Activated T-cell treated with anti-CD3 and anti-CD28 coated beads for 4 hours (primary cell): ENCODE measurements at places on chromosomes 16 and 17.

DNA sequence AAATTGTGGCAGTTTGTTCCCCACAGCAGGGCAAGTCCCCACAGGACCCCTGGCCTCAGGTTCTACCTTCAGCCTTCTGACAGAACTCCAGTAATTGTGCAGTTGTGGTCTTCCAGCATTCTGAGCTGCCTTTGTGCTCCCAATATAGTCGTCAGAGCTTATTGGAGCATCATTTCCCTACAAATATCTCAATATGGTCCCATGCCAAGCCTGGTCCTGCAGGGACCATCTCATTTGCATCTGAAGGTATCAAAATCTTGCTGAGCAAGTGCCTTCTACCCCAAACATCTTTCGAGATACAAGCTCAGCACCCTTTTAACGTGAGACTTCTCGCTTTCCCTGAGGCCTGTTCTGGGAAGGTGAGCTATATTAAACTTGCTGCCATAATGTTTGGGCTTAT lies 333.9 kb upstream of the CDH11 start:
- no peak for DNase-seq

DNA sequence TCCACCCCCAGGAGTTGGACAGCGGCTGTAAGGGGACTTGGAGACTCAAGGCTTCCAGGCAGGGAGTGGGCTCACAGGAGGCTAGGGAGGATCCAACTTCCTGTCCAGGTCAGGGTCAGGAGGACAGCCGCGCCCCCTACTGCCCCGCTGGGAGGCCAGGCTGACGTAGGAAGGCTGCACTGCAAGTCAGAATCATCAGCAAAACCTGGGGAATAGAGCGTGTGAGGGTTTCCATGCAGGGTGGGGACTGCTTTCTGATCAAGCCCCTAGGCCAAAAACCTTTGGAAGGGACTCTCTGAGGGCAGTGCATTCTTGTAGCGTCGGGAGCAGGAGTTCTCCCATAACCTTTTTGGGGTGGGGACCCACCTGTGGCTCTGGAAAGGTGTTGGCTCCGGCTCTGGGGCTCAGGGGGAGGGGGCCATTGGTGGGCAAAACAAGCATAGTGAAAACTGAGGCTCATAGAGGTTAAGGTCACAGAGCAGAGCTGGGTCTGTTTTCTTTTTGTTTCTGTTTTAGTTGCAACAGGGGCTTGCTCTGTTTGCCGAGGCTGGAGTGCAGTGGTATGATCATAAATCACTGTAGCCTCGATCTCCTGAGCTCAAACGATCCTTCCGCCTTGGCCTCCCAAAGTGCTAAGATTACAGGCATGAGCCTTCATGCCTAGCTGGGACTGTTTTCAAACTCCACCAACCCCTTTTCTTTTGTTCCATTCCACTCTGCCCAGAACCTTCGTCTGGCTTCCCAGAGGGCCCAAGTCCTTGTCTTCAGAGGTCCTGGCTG lies 22.1 kb downstream of the RAI1 start:
- no peak for DNase-seq

DNA sequence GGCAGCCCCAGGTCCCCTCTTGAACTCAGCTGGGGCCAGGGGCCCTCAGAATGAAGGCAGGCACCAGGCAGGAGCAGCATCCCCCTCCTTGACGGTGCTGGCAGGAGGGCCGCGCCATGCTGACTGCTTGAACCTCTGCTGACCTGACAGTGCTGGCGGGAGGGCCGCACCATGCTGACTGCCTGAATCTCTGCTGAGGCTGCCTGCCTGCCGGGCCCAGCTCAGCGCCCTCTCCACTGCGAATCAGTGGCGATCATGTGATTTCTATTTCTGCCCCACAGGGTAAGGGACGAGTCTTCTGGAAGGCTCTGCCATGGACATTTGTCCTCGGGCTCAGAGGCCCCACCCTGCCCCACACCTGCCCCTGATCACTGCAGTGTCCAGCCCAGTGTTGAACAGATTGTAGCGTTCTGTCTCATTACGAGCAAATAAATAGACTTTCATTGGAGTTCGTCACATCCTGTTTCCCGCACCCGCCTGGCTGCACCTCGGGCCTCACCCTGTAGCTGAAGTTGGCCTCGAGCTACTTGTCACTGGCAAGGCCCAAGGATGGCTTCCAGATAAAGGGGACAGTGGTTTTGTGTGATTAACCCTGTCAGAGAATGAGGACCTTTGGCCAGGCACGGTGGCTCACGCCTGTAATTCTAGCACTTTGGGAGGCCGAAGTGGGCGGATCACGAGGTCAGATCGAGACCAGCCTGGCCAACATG lies 8.6 kb downstream of the C16orf90 start:
- DNase-seq = no peak

DNA sequence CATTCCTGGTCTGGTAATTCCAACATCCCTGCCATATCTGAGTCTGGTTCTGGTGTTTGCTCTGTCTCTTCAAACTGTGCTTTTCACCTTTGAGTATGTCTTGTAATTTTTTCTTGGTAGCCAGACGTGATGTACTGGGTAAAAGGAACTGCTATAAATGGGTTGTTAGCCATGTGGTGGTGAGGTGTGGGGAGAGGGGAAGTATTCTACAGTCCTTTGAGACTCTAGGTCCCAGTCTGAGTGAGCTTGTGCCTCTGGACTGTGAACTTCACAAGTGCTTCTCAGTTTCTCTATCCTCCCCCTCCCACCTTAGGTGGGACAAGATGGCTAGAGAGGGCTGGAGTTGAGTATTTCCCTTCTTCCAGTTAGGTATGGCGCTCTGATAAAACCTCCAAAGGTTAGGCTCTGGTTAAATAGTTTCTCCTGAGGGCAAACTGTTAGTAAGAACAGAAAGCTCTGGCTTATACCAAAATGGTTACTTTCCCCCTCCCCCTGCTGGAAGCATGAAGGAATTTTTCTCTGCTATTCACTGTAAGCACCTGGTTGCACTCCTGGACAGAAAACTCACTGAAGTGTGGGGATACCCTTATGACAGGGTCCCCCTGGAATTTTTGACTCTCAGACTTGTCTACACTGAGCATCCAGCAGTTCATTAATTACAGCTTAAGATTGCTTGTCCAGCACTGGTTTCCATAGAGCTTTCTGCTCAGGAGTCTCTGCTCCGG lies 87.8 kb downstream of the MARCHF10 start:
- no peak for DNase-seq

GRCh38 chr17:28112606-28113005 lies 70.1 kb downstream of the NLK start:
- no peak for DNase-seq

GRCh38 chr16:20674684-20675487 lies 22.6 kb downstream of the ACSM1 start:
- no peak for DNase-seq

- no peak for DNase-seq
Measured at GRCh38 chr16:88499292-88499691, 46.2 kb downstream of the ZFPM1 start.

DNA sequence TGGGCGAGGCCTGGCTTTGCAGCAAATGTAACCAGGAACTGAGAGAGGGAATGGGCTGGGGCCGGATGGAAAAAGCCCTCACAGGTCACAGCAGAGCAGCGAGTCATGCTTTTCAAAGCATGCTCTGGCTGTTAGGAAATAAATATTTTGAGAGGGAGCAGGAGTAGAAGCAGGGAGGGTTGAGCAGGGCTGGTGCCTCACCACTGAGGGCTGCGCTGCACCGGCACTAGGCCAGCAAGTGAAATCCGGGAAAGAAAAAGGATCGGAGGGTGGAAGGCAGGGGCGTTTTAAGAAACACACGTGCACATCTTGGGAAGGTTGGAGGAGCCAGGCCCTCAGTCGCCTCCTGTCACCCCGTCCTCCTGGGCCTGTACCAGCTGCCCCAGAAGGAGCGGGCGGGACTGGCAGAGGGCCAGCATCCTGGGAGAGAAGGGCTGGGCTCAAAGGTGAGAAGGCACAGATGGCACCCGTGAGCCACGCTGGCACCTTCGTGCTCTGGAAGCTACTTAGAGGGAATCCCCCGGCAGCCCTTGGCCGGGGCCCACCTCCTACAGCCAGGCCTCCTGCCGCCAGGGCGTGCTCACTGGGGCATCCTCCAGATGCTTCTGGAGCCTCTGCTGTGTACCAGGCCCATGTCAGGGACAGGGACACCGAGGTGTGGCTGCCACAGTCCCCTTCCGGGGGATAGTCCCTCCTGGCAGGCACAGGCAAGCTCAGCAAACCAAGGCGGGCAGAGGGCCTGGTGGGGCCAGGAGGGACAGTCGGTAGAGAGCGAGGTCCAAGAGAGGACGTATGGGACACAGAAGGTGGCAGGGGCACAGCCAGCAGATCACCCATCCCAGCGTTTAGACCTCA lies 71.5 kb upstream of the PLCG2 start:
- DNase-seq = no peak

GRCh38 chr17:19363460-19364035 lies 1.0 kb upstream of the B9D1 start:
- no peak for DNase-seq

GRCh38 chr16:85663891-85664321 lies 24.8 kb downstream of the GINS2 start:
- DNase-seq = no peak

GRCh38 chr17:50653738-50654137 lies 19.1 kb downstream of the ABCC3 start:
- DNase-seq = no peak

GRCh38 chr17:79331492-79331891 lies 256.9 kb downstream of the ENGASE start:
- no peak for DNase-seq

DNA sequence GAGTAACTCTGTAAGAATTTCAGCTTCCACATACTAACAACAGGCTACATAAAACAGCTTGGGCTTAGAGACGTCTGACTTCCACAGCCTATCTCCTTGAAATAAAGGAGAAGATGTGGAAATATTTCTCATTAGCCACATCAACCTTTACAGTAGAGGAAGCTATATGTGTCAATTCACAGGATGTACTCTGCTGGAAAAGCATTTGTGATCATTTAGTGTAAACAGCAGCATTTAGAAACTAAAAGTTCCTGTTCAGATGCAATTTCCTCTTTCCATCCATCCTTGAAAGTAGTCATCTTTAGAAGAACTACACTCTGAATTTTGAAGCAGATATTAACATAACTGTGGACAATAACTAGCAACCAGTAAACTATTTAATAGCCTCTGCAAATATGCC lies 46.2 kb downstream of the XPO6 start:
- DNase-seq = no peak

- DNase-seq = no peak
Measured at GRCh38 chr16:9077091-9077809, 14.2 kb upstream of the HAPSTR1 start.

DNA sequence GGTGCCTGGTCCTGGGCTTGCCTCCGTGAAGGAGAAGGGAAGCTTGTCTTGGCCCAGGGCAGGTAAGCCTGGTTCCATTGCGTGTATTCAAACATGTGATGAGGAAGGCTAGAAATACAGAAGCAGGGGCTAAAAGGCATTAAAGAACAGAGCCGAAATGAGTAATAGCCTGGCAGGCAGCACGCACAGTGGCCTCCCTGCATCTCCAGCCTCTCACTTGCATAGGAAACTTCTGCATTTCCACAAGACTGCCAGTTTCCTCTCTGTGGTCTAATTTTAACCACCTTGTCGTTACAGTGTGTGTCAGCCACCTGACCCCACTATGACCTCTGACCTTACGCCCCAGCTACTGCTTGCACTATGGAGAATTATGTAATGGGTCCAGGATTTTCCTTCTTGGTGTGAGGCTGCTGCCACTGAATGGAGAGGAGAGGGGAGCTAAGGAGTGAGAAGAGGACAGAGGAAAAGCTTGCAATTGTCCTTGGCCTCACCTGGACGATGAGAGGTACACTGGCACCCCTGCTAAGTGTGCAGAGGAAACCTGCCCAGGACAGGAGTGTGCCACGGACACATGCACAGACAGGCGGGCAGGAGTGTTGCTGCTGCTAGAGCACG lies 32.8 kb downstream of the HIC1 start:
- DNase-seq = no peak

GRCh38 chr17:80818871-80819270 lies 172.8 kb upstream of the CHMP6 start:
- no peak for DNase-seq

DNA sequence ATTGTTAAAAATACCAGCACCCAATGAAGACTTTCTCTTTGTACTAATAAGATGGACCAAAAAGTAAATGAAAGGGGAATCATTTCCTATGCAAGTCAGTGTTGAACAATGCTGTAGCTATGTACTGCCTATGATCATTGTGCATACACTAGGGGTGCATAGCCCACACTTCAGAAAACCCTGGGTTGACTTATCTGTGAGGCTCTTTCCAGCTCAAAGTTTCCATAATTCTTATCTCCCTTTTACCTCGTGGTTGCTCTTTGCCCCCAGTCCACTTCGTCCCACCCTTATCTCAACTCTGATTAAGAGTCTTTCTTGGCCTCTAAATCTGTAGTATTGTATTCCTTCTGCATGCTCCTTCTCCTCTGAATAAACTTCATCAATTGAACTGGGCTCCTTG lies 336.8 kb downstream of the SHISA9 start:
- DNase-seq = no peak

- no peak for DNase-seq
Measured at GRCh38 chr17:77248216-77249114, 107.7 kb downstream of the SEC14L1 start.

GRCh38 chr16:51276336-51276735 lies 125.3 kb upstream of the SALL1 start:
- DNase-seq = no peak

GRCh38 chr17:29179232-29180033 lies 765 bp downstream of the MYO18A start:
- DNase-seq = no peak

DNA sequence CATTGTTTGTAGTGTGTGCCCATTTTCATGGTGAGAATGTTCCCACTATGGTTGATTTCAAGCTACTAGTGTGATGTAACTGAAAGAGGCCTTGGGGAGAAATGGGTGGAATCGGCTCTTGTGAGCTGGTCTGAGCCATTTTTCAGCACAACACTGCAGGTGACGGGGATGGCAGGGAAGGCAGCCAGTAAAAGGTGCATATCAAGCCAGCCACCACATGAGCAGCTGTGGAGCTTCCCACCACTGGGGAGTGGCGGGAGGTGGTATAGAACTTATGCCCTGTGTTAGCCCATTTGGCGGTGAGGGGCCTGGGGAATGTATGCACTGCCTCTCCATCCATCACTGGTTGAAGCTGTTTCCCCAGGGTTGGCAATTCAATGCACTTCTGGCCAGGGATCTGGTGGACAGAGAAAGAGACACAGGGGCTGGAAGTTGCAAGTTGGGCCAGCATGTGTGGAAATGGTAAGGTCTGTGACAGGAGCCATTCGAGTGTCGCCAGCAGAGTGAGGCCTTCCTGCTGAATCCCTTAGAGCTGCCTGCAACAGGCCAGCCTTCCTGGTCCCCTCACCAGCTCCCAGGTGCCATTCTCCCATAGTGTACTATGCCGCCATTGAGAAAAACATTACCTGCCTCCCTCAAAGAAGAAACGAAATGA lies 31.7 kb upstream of the BRD7 start:
- no peak for DNase-seq
